ENCODE measurements at places on chromosomes 3 and 15. TPM values are rescaled to one million over a fixed set of nuclear protein-coding genes. Genes with fewer than 3 reads are reported as not detected.

DNA sequence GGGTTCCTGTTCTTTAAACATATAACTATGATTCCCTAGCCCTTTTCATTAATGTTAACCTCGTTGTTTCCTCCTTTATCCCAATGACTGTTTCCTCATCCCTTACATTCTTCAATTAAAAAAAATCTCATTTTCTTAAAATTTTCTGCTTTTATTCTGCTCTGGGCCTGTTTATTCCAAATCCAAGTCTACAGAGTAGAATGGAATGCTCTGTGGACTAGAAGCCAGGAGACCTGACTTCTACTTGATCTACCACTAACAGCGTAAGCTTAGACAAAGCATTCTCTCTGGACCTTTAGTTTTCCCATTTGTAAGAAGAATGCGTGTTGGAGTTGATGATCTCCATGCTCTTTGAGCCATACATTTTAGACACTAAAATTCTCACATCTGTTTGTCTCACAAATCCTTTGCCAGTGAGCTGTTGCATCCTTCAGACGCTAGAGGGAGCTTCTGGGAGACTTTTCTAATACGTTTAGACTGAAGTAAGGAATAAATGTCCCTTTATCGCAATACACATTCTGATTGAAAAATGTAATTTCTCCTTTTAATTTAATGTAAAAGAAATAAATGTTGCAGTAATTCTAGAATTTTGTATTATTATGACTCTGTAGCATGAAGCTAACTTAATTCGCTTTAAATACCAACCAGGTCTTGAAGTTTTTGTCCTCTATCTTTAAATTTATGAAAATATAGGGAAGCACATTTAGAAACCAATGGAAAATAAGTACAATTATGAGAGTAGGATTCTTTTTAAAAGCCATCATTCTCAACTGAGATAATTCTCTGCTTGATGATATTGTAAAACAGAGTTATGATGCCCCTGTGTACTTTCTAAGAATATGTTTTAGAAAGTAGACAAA lies 21.7 kb upstream of the GMNC start:
- no peak for DNase-seq

DNA sequence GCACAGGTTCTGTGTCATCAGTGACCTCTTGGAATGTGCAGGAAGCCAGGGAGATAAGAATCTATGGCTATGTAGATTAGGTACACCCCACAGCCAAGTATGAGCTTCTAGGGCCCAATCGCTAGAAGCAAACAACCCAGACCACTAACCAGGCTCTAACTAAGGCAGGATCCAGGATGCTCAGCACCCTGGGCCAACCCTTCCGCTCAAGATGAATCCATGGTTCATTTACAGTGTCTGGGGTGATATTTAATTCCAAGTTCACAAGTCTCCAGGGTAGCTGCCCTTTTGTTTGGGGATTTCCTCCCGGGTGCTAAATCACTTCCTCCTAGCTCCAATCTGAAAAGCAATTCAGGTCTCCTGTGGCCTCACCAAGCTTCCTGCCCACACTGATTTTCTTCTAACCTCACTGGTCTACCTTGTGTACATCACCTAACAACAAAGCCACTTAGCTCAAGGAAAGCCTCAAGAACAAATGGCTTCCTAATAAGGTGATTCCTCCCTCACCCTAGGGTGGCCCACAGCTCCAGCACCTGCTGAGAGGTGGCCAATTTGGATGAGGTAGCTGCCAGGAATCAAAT lies 2.4 kb downstream of the EHD4 start:
- peak; percentile 42 for DNase-seq

- no peak for DNase-seq
Observed at GRCh38 chr15:44670087-44670950, 6.9 kb upstream of the SPG11 start.

DNA sequence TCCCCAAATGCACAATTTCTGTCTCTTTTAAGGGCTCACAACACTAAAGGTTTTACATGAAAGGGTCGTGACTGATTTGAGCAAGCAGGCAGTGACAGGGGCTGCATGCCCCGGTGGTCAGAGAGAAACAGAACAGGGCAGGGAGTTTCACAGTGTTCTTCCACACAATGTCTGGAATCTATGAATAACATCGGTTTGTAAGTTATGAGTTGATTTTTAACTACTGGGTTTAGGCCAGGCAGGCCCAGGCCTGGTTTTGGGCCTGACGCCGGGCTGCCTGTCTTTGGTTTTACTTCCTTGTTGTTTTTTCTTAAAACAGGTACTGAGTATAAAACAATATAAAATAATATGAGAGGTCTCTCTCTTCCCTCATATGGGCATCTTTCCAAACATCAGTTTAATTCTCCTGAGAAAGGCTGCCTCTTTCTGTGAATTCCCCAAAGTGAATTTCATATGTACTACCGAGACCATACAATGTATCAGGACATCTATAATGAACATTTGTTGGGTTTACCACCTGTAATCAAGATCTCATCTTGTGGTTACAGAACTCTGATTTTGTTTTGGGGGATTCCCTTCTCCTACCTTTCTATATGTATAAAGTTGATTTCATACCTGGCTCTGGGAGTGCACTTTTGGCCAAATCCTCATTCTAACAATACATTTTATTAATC lies 74.4 kb downstream of the CD200 start:
- peak; percentile 50 for DNase-seq

GRCh38 chr15:49168016-49168415 lies 2.0 kb upstream of the GALK2 start:
- no peak for DNase-seq

DNA sequence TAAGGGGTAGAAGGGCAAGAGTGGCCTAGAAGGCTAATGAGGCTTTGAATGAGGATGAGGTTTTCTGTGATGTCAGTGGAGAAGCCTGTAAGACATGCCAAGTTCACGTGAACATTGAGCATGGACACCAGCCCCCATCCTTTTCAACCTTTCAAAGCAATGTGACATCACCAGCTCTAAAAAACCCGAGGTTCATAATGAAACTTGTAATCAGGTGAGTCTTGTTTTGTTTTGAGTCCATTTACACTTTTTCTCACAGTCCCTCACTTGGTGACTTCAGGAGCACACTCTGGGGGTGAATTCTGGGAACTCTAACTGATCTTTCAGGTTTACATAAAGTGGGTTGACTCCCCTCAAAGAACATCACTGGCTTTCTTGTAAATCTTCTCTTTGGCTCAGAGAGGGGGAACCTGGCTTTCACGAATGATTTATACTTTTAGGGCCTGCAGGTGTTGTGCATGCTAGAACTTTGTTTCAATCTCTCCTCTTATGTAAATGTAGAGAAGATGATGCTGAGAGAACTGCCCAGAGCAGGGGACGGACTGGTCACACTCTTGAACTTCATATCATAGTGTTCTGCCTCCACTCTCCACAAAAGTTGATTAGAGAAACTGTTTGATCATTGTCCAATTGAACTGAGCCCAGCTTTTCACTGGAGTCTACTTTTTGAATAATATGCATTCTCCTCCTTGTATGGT lies 224.7 kb upstream of the SATB1 start:
- no peak for DNase-seq

DNA sequence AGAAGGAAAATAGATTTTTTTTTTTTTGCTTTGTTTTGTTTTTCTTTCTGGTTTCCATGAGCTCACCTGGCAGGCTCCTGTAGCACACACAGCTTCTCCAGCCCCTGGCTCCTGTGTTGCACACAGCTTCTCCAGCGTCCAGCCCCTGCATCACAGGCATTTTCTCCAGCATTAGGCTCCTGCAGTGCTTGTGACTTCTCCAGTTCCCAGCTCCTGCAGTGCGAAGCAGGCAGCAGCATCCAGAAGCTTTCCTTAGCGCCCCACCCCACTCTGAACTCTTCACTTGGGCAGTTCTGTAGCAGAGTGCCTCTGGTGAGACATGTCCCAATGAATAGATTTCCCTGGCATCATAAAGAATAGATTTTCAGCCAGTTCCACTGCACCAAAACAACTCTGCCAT lies 5.5 kb upstream of the CCDC39 start:
- no peak for DNase-seq

DNA sequence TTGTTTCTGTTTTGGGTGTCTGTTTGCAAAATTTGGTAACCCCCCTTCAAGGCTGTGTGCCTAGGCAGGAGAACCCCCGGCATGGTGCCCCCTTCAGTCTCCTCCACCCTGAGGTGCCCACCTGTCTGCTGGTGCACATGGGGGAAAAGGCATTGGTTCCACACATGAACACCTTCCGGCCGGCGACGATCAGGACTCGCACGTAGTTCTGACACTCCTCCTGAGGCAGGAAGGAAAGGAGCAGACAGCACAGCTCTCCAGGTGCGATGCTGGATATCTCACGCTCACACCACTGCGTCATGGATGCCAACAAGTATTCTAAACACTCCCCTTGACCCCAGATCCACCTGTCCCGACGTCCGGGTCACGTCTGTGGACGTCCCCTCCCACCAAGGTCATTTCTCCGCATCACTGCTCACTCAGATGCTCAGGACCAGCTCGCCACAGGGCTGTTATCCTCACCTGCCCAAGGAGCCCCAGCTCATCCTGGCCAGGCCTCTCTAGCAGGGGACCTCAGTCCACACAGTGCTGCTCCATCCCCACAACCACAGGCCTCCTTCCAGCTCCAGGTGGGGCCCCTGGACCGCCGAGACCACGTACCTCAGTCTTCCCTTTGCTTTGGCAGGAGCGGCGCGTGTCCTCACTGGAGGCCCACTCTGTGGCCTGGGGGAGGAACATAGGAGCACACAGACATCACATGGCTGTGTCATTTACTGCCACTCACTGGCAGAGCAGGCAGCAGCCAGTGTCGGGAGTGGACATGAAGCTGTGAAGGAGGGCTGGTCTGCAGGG lies 99.0 kb downstream of the SEMA5B start:
- DNase-seq = no peak

DNA sequence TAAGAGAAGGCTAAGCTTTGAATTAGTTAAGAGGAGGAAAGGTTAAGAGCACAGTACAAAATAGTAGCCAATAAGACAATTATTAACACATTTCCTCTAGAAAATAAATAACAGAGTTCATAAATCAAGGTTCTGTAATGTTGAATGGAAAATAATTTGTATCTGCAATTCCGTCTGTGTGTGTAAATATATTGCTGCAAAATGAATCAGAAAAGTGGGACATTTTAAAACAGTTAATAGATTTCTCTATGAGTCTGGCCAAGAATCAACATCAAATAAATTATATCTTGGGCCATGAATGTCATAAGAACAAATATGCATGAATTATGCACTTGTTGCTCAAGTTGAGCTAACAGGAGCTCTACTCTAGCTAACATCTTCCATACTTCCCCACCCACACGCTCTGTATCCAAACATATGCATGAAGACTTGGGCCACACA lies 14.2 kb upstream of the SUCNR1 start:
- no peak for DNase-seq

DNA sequence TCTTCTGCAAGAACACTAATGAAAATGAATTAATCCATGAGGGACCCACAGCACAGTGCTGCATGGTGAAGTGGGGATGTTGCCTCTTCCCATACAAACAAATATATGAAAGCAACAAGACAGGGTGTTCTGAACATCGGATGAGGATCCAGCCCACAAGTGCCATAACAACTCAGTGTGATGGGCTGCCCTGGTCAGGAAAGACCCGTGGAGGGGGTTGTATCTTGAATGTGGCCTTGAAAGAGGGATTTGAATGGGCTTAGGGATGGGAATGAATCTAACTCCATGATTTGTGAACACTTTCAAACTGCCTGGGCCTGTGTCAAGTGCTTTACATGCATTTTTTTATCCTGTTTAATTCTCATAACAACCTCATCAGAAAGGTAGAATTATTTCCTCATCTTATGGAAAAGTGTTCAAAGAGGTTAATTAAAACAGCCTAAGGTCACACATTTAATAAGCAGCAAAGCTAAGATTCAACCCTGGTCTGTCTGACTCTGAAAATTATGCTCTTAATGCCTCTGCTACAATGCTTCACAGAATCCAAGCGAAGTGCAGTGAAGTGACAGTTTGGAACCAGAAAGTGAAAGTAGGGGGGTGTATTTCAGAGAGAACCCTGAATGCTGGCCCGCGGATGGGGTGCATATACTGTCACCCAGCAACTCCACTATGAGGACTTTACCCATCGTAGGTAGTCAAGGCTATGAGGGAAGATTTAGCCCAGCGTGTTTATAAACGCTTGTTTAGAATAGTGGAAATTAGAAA lies 65.6 kb upstream of the HEG1 start:
- DNase-seq = no peak

DNA sequence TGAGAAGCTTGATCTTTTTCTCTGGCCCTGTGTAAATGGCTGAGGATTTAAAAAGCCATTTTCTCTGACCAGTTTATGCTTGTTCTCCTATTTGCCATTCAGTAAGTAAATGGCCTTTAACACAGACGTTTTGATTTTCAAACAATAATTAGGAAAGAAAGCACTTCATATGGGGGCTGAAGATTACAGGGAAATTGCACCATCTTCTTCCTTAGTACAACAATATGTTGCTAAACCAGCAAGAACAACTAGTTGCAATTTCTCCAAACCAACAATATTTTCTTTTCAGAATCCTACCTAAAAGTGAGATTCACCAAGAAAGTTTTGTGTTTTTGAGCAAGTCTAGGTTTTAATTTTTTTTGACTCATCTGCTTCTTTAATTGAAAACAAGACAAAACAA lies 80.5 kb upstream of the CCNL1 start:
- no peak for DNase-seq

DNA sequence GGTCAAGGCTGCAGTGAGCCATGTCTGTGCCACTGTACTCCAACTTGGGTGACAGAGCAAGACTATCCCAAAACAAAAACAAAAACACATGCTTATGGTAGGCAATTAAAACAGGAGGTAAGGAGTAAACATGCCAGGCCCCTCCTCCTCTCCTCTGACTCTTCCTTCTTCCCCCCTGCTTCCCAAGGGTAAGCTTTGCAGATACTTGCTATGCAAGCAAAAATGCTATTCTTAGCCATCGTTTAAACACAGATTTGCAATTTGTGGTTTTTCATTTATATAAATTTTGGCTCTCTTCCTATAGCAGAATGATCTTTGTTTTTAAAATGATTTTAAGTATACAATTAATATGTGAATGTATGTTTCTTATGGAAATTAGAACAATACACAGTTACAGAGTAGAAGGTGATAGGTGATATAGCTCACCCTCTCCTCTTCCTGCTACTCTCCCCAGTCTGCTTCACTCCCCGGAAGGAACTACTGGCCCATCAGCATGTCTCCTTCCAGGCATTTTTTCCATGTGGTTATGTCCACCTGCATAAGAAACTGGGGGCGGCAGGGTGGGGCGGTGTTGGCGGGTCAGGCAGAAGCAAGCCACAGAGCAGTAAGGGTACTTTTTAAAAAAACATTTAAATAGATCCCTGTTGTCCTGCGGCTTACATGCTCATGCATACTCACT lies 42.1 kb downstream of the IGF1R start:
- no peak for DNase-seq

Gene ASB14
- total RNA-seq = not detected

Gene IL12A
- total RNA-seq = 1.1 TPM

Gene MAP6D1
- total RNA-seq = 2.1 TPM

Gene POU1F1
- total RNA-seq = not detected

Gene GOLGA8O
- total RNA-seq = 4.5 TPM

Gene CPNE4
- total RNA-seq = 1.9 TPM
